Upper lobe of right lung (tissue), 1 donor: ENCODE measurements at places on chromosomes 6 and 20.

DNA sequence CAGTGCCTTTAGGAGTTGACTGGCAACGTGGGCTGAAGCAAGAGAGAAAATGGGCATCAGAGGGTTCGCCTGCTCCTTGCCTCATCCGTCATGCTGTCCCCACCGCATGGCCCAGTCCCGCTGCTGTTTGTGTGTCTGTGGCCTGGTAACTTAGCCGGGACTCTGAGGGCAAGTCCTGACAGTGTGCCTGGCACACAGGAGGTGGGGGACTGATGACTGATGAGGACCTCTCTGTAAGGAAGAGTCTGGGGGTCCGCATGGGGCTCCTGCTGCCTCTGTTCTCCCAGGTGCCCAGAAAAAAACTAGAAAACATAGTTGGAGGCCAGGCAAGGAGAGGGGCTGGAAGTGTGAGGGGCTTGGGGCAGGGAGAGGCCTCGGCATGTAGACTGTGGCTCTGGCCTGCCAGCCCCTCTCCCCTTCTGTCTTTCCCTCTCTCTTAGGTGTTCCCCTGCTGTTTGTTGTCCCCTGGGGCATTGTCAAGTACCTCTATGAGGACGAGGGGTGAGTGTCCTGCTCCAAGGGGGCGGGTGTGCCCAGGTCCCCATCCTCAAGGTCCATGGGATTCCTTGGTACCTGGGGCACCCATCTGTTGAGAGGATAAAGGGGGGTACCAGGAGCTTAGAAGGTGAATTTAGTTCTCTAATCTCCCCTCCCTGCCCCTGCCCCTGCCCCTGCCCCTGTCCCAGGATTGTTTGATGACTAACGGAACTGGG is 29.5 kb downstream of the GLP1R start:
- no peak for DNase-seq

- DNase-seq, result no peak
Observed at GRCh38 chr6:67689329-67689728, 945.8 kb upstream of the ADGRB3 start.

DNA sequence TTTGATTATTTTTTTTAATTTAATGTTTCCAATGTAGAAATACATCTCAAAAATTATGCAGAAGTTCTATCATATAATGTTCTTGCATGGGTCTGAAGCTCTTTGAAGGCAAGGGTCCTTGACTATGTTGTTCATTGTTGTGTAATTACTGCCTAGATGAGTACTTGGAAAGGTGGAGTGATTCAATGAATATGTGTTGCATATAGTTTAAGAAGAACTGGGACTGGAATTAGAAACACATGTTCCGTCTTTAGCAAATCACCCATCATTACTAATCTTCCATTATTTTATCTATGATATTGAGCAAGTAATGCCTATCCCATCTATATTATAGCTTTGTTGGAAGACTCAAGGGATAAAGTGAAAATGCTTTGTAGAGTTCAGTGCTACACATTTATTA is 147.3 kb downstream of the LAMA2 start:
- no peak for DNase-seq

DNA sequence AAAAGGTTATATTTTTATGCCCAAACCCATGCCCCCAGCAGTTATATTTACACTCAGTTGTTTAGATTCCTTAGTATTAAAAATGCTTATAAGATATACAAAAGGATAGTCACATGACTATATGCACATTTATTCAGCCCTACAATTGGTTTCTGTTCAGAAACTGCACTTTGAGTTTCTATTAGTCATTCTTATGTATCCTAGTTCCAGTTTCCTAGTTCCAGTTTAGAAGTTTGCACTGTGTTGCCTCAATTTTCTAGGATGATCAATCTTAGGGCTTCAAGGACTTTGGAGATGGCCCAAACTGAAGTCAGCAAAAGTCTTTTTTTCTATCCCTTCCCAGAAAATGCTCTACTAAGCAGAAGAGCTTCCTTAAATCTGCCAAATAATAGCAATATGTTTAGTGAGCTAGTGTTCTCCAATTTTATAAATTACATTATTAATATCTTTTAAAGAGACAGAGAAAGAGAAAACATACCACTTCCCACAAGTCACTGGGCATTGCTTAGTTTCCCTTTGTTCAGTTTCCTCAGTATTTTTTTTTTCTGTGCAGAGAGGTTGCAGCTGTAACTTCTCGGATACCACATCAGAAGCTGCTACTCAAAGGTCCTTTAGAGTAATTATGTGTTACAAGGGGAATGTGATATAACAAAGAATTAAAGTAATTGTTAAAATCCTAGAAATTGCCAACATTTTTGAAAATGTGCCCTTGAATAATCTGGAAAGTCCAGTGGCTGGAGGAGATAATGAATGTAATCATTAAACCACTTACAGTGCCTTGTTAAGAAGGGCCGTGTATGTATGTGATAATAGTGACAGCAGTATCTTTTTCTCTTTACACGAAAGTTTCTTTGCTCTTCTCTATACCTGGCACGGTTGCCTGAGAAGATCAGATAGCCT is 138.8 kb downstream of the KHDRBS2 start:
- no peak for DNase-seq
